ENCODE measurements at places on chromosomes 13 and 19.

GRCh38 chr13:50106559-50106958 is 91.3 kb downstream of the KCNRG start:
- H3K27me3 ChIP-seq, result no peaks in the 10 kb centered on the region
- no peaks in the 10 kb centered on the region for H3K36me3 ChIP-seq
- no peak overlapping the region for H3K4me3 ChIP-seq
- no peak for DNase-seq
- H3K4me1 ChIP-seq, result no peaks in the 10 kb centered on the region

- no peaks in the 10 kb centered on the region for H3K27me3 ChIP-seq
- H3K4me3 ChIP-seq, result no peak overlapping the region
- H3K27ac ChIP-seq, result no peak overlapping the region
These were observed 149.1 kb downstream of the KLF12 start for GRCh38 chr13:73984949-73985691.

DNA sequence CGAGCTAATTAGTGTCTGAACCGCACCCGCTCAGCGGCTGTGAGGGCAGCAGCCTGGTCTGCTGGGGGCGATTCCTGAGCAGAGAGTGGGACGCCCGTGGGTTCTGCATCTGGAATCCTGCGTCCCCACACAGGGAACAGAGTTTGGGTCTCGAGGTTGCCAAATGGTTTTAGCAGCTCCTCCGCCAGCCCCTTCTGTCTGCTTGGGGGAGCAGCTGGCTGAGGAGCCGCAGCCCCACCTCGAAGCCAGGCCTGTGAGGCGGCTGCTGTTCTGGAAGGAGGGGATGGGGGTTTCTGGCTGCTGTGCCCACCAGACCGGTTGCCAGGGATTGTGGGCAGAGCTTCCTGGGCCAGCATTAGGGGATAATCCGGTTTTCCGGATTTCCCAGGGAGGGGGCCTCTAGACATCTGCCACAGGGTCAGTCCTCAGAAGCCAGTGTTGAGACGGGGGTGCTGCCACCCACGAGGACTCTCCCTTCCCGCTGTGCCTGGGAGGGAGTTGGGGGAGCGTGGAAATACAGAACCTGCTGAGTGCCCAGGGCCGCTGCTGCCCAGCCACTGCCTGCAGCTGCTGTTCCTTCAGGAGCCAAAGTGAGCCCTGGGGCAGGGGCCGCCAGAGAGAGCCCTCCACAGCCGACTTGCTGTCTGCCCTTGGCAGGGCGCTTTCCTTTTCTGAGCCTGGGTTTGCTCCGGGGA is 2.0 kb downstream of the CDC34 start:
- H3K27ac ChIP-seq, result peak overlapping the region; percentile 99
- H3K36me3 ChIP-seq, result no peaks in the 10 kb centered on the region

DNA sequence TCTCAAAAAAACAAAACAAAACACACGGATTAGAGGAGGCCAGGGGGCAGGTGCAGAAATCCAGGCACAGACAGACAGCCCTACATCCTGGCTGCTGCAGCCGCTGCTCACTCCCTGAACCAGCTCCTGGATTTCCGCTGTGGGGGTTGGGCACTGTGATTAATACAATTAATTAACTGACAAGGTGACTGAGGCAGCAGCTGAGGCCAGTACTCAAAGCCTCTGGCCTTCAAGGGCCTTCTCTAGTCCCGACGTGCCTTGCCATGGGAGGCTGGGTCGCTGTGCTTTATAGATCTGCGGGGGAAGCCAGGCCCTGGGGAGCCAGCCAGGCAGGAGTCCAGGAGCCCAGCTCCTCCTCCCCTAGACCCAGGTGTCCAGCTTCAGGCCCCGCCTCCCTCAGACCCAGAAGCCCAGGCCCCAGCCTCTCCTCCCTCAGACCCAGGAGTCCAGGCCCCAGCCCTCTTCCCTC is 4.6 kb downstream of the NECTIN2 start:
- no peak overlapping the region for H3K4me3 ChIP-seq
- no peak for DNase-seq
- H3K36me3 ChIP-seq, result no peaks in the 10 kb centered on the region
- H3K27me3 ChIP-seq, result no peaks in the 10 kb centered on the region
- H3K4me1 ChIP-seq, result peaks cover 5% of the 10 kb centered on the region

DNA sequence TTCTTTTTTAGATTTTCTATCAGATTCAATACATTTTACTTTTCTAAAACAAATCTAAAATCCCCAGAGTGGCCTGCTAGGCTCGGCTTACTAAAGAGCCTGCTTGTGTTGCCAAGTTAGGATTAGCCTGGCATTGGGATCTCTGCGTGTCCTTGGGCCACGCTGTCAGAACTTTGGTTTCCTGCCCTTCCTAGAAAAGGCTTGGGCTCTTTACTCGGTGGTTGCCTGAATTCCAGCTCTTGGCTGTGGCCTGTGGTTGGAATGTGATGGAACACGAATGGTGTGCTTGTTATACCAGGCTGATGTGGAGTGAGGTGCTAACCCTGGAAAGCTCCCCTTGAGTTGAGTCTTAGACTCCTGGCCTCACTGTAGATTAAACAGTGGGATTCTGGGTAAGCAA is 8.5 kb downstream of the SPATA13 start:
- no peaks in the 10 kb centered on the region for H3K27me3 ChIP-seq
- H3K36me3 ChIP-seq, result no peaks in the 10 kb centered on the region
- H3K27ac ChIP-seq, result no peak overlapping the region
- H3K4me3 ChIP-seq, result no peak overlapping the region
- H3K4me1 ChIP-seq, result no peaks in the 10 kb centered on the region
- DNase-seq, result no peak

GRCh38 chr19:44371815-44372480 is 15.5 kb upstream of the ZNF112 start:
- H3K27me3 ChIP-seq, result no peaks in the 10 kb centered on the region
- no peak overlapping the region for H3K4me3 ChIP-seq
- no peaks in the 10 kb centered on the region for H3K36me3 ChIP-seq
- H3K4me1 ChIP-seq, result no peaks in the 10 kb centered on the region

GRCh38 chr13:30847650-30848307 is 58.3 kb upstream of the MEDAG start:
- H3K36me3 ChIP-seq, result no peaks in the 10 kb centered on the region
- DNase-seq, result no peak
- no peak overlapping the region for H3K4me3 ChIP-seq
- no peak overlapping the region for H3K27ac ChIP-seq

Data from breast epithelium (tissue), 4 donors.